Lung microvascular endothelial cell (primary cell): ENCODE measurements at places on chromosomes 12 and 14. TPM values are rescaled to one million over a fixed set of nuclear protein-coding genes. Genes with fewer than 3 reads are reported as not detected.

- peak; percentile 67 for DNase-seq
Observed at GRCh38 chr12:48924617-48925303, 532 bp downstream of the FKBP11 start.

GRCh38 chr14:66141733-66142132 lies 344.4 kb upstream of the CCDC196 start:
- DNase-seq: no peak

SNRPF gene
- 13.7 and 19.8 TPM in 2 replicates for total RNA-seq

KRT72 gene
- not detected in 2 replicates for total RNA-seq

GRCh38 chr14:22737052-22737451 lies 29.4 kb upstream of the OXA1L start:
- DNase-seq: no peak

CLEC1A gene
- total RNA-seq: 12.5 and 14.4 TPM in 2 replicates

DNA sequence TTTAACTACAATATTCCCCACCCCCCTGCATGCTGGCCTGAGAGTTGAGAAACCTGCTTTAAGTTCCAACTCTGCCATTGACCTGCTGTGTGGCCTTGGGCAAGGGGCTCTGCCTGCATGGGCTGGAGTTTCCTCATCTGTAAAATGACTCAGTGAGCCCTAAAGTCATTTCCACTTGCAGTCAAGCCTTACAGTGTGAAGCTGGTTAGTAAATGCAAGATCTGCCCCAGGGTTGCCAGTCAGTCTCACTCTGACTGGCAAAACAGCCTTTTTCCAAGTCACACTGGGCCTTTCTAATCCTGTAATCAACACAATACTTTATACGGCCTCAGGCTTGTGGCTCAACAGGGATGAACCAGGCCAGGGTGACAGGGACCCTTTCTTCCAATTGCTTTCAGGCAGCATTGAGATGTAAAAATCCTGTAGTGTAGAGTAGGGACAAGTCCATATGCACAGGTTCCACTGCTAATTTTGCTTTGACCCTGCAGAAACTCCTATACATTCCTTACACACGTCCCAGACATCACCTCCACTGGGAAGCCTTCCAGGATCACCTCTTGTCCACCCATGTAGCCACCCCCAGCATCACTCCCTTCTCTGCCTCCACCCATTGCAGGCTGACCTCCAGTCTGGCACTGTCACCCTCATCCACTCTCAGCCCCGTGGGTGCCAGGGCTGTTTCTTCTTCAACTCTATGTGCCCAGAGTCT lies 42.6 kb upstream of the PRIMA1 start:
- no peak for DNase-seq

DNA sequence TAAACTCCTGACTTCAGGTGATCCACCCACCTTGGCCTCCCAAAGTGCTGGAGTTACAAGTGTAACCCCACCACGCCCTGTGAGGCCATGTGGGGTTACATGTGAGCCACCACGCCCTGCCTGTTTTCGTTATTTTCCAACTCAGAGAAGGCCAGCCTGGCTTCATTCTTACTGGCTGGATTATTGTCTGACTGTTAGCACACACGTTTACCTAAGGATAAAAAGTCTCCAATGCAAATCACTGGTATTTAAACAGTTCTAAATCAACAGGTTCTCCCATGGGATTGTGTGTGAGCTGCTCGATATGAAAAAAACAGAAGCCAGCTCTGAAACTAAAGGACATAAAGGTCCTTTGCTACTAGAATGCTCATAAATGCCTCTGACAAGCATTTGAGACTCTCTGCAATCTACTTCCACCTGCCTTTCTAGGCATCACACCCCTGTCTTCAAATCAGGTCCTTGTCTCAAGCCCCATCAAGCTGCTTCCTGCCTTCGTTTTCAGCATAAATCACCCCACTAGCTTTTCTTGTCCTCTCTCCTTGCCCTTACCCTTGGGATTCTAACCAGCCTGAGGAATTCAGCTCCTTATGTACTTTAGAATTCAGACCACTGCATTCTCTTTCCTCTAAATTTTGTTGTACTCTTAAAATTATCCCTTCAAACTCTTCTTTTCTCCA lies 265.0 kb downstream of the DUSP6 start:
- DNase-seq: peak; percentile 10

DNA sequence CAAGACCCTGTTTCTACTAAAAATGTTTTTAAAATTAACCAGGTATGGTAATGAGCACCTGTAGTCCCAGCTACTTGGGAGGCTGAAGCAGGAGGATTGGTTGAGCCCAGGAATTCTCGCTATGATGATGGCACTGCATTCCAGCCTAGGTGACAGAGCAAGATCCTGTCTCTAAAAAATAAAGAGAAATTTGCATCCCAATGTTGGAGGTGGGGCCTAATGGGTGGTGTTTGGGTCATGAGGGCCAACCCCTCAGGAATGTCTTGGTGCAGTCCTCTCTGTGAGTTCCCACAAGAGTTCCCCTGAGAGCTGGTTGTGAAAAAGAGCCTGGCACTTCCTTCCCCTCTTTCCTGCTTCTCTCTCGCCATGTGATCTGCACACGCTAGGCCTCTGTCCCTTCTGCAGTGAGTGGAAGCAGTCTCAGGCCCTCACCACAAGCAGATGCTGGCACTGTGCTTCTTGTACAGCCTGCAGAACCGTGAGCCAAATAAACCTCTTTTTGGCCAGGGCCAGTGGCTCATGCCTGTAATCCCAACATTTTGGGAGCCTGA lies 11.3 kb downstream of the ACOT6 start:
- no peak for DNase-seq

GRCh38 chr12:6430124-6430989 lies 14.4 kb upstream of the CD27 start:
- DNase-seq: peak; percentile 98

DNA sequence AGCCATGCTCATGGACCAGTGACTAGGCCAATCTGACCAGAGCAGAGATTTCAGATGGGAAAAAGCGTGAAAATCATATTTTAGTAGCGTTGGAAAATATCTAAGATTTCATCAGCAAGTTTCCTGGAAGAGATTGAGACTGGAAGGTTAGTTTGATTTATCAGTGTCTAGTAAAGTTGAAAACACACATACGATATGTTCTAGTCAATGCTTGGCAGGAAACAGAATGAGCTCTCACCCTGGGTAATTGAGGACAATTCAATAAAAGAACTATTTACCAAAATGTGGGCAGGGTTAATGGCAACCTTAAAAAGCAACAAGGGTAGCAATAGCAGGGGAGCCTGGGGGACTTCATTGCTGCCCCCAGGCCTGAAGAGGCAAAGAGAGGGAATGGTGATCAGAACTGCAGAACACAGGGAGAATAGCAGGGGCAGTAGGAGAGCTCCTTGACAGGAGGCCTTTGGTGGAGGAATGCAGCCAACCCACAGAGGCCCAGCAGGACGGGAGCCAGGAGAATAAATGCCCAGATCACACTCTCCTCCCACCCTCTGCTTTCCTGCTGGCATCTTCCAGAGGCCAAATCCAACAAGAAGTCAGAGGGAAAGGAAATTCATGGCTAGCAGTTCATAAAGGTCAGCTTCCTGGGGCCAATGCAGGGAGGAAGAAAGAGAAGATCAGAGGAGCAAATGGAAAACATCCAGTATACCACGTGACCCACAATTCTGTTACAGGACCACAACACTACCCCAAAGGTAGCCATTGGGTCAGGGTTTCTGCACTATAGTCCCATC lies 27.6 kb upstream of the LRP6 start:
- DNase-seq: peak; percentile 34

SYCP3 gene
- under 0.01 TPM in 1 of 2 replicates, not detected in the other for total RNA-seq

DNA sequence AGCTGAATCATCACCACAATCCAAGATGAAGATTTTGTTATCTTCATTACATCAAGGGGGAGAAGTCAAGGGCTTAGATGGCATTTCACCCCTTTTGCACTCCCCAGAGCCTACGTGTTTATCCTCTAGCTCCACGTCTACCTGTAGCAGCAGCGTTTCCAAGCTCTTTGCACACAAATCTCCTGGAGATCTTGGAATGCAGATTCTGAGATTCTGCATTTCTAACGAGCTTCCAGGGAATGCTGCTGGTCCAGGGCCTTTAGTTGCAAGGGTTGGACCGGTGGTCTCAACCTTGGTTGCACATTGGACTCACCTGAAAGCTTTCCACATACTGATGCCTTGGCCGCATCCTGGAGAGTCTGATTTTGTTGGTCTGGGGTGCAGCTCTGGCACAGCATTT lies 49.5 kb upstream of the STON2 start:
- no peak for DNase-seq

E2F7 gene
- 2.8 and 7.0 TPM in 2 replicates for total RNA-seq
